ENCODE measurements at places on chromosomes 13 and 19. TPM values are rescaled to one million over a fixed set of nuclear protein-coding genes. Genes with fewer than 3 reads are reported as not detected.

The FPR3 gene
- not detected for total RNA-seq

The PCDH8 gene
- total RNA-seq = not detected

The SULT2A1 gene
- not detected for total RNA-seq

The STAP2 gene
- total RNA-seq = 7.5 TPM

The ZNF442 gene
- 0.98 TPM for total RNA-seq

The ZNF223 gene
- total RNA-seq = 6.5 TPM

The ZNF416 gene
- 3.4 TPM for total RNA-seq

The PPM1N gene
- total RNA-seq = 0.99 TPM

The ZNF492 gene
- not detected for total RNA-seq

The OR7A5 gene
- not detected for total RNA-seq

Measured in fibroblast of the aortic adventitia (primary cell).